ENCODE measurements at places on chromosomes 5 and 9.

DNA sequence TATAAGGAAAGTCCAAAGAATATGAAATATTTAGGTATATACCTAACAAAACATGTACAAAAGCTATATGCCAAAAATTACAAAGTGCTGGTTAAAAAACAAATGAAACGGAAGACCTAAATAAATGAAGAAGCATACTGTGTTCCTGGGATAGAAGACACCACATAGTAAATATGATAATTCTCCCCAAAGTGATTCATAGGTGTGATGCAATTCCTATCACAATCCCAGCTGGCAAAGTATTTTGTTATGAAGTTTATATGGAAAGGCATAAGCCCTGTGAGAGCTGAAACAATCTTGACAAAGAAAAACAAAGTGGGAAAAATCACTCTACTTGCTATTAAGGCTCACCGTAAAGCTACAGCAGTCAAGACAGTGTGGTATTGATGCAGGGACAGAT is 2.6 kb upstream of the SMIM23 start:
- no peak for DNase-seq

DNA sequence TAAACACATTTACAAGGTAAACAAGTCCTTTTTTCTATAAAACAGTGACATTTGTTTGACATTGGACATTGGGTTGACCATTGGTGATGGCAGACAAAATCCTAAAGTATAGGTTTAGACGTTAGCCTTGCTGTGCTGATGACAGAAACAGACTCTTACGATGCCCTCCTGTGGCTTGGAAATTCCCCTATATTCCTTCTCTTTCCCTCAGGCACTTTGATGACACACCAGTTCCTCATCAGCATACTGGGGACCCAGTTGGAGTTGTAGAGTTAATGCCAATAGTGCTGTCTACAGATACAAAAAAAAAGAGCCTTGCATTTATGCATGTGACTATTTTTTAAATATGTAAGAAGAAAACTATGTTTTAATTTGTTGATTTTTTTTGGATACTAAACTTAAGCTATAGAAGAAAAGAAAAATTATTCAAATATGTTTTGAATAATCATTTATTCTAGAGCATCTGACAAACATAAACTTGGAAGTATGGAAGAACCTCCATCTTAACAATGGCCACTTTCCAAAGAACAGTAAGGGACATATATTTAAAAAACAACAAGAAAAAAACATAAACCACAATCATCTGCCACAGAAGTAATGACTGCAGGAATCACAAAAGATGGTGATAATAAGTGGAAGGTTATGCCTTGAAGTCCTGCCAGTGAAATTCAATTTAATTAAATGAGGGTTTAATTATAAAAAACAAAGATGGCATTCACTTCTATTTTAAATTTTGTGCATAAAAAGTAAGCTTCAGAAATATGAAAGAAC is 75.6 kb upstream of the SNCAIP start:
- no peak for DNase-seq

DNA sequence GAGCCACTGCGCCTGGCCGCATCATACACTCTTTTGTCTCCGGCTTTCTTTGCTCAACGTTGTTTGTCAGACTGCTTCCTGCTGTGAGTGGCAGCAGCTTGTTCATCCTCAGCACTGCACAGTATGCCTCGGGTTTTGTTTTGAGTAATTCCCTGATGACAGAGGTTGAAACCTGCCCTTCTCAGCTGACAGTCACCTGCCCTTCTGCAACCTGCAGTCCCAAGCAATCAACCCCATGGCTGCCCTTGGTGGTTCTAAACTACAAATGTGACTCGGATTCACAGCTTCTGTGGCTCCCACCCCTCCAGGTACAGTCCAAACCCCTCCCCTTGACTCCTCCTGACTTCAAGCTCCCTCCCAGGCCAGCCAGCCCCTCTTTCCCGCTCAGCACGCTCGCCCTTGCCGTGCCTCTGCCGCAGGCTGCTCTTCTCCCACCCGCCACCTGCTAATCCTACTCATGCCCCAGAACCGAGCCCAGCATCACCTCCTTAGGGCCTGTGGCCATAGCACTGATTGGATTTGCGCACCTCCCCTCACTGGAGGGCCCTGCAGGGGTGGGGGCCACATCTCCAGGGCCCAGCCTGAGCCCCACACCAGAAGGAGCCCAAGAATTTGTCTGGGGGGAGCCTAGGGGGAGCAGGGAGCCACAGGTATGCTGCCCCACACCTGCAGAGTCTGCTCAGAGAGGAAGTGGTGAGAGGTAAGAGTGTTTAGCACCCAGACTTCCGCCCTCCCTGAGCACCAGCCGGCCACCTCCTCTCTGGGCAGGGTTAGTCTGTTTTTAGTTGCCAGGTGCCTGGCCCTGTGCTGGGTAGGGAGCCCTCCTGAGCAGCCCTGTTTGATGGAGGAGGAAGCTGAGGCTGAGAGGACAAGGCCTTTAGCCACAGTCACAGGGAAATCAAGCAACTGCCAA is 10.1 kb downstream of the EEIG1 start:
- DNase-seq = peak; percentile 76

GRCh38 chr5:143218517-143219170 is 184.8 kb downstream of the NR3C1 start:
- no peak for DNase-seq

DNA sequence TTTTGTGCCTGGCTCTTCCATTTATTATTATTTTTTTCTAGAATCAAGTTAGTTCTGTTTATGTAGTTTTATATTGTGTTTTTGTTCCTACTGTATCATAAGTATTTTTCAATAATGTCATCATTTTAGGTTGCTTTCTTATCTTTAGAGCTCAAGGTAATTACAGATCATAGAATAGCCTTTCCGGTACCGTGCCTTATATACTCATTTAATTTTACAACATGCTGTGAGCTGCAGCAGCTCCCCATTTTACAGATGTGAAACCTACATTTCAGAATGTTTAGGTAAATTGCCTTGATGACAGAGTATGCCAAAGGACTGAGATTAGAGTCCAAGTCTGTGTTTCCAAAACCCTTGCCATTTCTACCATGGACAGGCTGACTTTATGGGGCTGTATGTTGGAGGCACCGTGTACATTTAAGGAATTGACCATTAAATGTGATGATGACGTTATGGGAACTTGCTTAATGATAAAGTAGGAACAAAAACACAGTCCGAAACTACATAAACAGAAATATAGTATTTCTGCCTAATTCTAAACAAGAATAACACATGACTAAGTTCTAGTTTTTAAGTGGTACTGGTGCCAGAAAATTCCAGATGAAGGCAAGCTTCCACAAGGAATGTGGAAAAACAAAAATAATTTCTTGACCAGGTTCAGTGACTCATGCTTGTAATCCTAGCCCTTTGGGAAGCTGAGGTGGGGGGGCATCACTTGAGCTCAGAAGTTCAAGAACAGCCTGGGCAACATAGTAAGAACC is 97.7 kb downstream of the IQGAP2 start:
- DNase-seq = no peak

- no peak for DNase-seq
These were observed 57.4 kb downstream of the GOLPH3 start for GRCh38 chr5:32116574-32117313.

DNA sequence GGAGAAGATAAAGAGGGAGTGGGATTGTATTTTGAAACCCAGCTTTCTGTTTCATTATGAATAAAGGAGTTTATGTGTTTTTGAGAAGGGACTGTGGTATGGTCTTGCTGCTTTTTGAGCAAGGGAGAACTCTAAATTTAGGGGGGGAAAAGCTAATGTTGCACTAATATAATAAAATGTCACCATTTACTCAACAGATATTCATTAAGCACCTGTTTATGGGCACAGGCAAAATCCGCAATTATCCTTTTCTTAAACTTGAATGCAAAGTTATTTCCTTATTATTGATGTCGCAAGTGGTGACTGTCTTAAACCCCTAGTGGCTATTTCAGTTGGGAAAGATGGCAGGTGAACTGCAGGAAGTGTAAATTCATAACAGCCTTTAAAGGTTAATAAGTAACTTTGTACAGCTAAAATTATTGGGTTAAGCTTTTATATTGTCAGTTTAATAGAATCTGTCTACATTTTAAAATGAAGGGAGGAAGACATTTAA is 1.5 kb downstream of the CDC42SE2 start:
- DNase-seq = no peak

GRCh38 chr9:95516734-95517558 is at the start of gene PTCH1:
PTCH1 (minus strand) TSS chr9:95516971.
- DNase-seq = no peak

GRCh38 chr9:21210311-21210710 is 3.4 kb upstream of the IFNA10 start:
- DNase-seq = no peak

DNA sequence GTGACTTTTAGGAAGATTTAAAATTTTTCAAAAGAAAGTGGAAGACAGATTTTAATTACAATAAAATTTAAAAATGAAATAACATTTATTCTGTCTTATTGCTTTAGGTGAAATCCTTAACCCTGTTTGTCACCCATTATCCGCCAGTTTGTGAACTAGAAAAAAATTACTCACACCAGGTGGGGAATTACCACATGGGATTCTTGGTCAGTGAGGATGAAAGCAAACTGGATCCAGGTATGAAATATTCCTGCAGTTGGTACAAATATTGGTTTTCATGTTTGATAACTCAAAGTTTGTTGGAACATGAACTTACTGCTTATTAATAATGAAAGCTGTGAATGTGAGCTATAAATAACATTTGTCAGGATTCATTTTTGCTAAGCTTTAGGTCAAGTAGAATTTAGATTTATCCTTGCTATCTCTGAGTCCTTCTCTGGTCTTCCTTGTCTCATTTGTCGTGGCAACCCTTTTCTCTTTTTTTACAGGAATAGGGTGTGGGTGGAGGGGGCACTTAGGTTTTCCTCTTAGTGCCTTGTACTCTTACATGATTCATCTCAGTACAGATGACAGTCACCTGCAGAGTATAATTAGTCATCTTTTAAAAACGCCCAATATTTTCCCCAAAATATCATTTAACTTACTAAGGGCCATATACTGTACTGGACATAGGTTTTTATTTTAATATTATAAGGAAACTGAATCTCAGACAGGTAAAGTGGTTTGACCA is 95.3 kb upstream of the RASGRF2 start:
- DNase-seq = no peak

DNA sequence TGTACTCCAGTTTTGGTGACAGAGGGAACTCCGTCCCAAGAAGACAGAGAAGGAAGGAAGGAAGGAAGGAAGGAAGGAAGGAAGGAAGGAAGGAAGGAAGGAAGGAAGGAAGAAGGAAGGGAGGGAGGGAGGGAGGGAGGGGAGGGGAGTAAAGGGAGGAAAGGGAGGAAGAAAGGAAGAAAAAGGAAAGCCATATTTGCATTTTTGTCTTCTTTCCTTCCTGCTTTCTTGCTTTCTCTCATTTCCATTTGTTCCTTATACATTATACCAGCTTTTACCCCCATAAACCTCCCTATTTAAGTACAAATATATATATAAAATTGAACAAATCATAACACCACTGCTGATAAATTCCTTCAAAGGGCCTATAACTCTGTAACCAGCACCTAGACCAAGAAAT is 151.8 kb downstream of the SMC2 start:
- DNase-seq = no peak

- no peak for DNase-seq
These were observed 55.2 kb upstream of the ZNF622 start for GRCh38 chr5:16520841-16521240.

DNA sequence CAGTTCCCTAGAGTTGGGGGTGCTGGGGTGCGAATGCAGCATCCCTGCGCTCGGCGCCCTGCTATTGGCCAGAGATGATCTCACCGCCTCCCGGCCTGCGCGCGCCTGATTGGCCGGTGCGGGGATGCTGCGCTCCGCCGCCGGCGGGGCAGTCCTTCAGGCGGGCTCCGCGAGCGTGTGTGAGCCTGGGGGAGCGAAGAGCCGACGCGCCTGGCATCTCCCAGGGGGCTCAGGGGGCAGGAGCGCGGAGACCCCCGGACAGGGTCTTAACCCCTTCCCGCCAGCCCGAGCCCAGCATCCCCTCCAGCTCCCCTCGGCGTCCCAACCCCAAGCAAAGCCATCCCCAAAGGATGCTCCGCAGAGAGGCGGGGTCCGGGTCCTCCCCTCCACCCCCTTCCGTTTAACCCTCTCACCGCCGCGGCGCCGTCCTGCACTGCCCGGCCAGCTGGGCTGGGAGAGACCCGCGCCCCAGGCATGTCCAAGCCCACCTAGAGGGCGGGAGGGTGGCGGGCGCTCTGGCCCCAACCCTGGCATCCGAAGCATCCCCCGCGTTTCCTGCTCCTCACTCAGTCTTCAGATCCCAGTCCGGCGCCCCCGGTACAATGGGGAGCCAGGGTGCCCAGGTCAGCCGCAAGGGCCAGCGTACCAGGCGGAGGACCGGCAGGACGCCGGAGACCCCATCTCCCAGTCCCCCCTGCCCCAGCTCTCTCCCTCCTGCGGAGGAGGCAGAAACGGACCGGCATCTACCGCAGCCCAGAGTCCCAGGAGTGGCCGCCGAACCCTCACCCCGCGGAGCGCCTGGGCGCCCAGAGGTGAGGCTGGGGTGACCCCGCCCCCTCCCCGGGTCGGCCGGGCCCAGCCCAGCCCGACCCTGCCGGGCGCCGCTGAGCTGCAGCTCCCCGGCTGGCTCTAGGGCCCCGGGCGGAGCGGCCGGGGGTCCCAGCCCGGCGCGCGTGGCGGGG is 19.3 kb upstream of the TOR2A start:
- DNase-seq = peak; percentile 28

DNA sequence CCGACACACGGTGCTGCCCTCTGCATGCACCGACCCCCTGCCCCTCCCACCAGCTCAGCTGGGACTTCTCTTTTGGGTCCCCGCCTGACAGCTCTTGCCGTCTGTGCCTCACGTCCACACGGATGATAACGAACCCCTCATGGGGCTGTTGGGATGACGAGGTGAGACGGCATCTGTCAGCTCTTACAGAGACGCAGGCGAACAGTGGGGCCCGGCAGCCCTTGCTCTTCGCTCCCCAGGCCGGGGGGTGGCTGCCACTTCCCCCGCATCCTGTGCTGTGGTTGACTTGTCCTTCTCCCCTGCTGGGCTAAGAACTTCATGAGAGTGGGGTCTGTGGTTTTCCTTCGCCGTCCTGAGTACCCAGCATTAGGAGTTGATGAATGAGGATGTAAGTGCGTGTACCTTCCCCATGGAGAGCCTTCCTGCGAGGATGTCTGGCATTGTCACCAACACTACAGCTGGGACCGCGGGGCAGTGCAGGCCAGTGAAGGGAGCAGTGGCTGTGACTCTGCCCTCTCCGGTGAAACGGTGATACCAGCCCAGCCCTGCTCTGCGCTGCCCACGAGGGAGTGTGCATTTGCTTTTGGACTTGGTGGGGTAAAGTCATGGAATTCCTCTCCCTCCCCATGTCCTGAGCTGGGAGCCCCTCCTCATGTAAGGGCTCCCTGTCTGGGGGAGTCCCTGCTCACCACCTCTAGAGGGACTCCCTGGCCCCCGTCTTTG is 23.2 kb downstream of the HK3 start:
- DNase-seq = no peak

DNA sequence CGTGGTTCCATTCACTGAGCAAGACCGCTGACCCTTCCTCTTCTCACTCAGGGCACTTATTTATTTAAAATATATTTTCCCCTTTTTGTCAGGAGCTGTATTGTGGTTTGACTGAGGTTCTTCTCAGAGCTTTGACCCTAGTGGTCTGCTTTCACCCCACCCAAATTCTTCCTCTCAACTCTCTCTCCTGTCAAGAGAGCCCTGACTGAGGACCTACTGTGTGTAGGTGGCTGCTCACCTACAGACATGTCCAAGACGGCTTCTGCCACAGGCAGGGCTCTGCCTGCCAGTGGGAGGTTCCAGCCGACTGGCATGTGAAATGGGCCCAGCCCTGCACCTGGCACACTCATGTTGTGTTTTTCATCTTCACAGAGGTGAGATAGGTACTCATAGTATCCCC is 5.2 kb downstream of the DCANP1 start:
- DNase-seq = no peak
